Activated B cell treated with CpG ODN at 0.5 μM for 24 hours (primary cell): ENCODE measurements at places on chromosomes 6 and 20.
A peak's percentile ranks its signal among the peaks of the same experiment; 100 is the strongest.

DNA sequence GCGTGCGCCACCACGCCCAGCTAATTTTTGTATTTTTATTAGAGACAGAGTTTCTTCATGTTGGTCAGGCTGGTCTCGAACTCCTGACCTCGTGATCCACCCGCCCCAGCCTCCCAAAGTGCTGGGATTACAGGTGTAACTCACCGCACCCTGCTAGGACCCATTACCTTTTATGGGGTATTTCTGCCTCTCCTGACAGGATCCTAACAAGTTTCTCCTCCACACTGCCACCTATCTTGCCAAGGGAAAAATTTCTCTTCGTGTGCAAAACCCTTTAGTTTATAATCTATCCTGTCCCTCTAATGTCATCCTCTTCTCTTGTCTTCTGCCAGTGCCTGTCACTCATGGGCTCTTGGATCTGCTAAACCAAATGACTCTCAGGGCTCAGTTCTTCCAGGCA, 1.9 kb downstream of the STMND1 start:
- DNase-seq, result no peak

GRCh38 chr6:132209351-132209750, 191.9 kb downstream of the MOXD1 start:
- no peak for DNase-seq

DNA sequence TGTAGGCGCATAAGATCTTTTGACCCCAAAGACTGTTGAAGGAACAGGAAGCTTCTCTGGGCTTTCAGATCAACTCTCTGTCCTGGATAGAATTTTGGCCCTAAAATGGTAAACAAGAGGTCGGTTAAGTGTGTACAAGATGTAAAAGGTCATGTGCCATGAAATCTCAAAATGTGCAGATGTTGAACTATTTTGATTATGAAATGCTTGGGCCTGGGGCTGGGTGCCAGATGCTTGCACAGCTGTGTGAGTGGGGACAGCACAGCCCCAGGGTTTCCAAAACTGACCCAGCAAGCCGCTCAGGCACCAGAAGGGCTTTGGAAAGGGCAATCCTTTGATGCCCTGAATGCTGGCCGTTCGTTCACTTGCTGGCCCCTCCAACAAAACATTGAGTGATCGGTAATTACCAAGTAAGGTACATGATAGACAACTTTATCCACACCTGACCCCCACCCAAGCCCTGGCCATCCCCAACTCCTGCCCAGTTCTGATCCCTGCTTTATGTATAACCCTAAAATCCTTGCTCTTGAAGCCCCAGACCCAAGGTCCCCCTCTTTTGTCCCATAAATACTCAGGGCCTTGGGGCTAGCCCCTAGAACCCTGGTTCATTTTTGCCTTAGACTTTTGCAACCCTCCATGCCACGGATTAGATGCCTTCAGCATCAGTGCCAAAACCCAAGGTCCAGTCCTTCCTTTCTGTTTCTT, 1.9 kb downstream of the TMEM239 start:
- DNase-seq, result no peak

DNA sequence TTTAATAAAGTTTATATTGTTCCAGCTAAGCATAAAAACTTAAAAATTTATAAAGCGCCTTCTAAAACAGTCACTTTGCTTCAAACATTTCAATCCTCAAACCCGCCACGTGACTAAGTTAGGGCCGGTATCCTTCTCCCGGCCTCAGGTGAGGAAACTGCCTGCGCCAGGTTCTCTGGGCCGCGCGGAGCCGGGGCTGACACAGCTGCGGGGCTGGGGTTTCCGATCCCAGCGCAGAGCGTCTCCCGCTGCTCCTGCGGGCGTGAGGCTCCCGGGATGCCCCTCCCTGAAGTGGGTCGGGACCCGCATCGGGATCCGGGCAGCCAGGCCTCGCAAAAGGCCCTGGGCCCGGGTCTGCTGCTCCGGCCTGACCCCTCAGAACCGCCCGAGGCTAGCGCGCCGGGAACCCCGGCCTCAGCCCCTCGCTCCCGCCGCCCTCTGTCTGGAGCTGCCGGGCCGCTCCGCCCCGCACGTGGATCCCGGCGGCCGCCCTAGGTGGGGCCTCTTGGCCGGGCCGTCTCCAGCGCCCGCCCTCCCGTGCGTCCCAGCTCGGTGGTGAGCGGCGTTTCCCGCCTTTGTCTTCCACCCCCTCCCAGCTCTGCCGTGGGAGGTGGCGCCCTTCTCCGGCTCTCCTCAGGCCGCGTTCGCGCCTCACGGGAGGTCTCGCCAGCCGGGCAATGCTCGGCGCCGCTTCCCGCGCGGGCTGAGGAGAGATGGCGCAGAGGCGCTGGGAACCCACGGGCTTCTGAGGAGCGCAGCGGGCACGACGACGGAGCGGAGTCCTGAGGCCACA, 267.9 kb downstream of the DLL1 start:
- DNase-seq, result peak; percentile 12
